ENCODE measurements at places on chromosomes 5 and 9.

GRCh38 chr5:75612901-75613300 is 1.6 kb downstream of the ANKDD1B start:
- no peak for DNase-seq

DNA sequence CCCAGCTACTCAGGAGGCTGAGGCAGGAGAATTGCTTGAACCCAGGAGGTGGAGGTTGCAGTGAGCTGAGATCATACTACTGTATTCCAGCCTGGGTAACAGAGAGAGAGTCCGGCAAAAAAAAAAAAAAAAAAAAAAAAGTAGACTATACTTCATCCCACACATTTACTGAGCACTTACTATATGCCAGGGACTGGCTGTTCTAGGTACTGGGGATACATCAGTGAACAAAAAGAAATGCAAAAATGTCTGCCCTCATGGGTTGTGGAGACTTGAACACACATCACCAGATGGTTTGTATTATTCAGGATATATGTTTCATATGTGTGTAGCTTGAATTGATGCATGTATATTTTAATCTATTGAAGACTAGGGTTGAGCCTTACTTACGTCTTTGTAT is 2.9 kb upstream of the LHFPL2 start:
- no peak for DNase-seq

DNA sequence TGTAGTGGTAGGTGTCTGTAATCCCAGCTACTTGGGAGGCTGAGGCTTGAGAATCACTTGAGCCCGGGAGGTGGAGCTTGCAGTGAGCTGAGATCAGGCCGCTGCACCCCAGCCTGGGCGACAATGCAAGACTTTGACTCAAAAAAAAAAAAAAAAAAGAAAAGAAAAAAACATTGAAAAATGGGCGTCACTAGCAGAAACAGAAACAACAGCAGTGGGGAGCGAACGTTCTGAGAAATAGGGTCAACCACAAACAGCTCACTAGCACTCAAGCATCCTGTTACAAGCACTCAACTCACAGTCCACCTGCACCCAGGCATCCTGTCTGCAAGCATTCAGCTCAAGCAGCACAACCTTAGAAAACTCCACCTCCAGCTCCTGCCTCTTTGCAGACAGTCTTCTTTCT is 17.2 kb downstream of the TRIM14 start:
- peak; percentile 73 for DNase-seq

GRCh38 chr5:172931001-172931536 is 28.2 kb upstream of the RPL26L1 start:
- DNase-seq: no peak

DNA sequence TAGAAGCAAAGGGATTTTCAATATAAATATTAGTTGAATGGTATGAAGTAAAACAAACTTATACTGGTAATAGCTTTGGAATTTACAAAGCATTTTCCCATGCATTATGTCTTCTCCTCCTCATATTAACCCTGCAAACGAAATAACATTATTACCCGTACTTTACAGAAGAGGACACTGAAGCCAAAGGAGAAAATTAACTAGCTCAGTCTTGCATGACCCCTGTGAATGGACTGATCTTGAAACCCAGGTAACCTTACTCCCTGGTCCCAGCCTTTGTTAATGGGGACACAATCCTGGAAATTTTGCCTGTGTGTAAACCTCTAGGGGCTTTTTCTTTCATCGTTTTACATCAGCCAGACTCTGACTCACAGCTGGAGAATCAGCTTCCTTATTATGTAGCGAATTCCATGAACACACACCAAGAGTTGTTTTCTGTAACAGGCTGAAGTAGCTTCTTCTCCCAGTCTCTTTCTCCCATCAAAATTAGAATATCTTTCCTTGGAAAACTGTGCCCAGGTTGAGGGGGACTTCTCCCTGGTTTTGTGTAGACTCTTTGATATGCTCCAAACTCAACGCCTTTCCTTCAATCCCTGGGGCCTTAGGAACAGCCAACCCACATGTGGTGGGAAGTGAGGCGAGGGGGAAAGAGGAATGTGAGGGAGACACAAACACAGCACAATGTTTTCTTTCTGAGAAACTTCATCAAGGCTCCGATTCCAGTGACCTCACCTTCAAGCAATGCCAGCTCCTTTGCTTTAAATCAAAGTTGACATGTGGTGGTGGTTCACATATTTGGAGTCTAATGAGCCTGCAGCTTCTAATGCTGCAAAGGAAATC is 480.9 kb upstream of the PAPPA start:
- DNase-seq: no peak

DNA sequence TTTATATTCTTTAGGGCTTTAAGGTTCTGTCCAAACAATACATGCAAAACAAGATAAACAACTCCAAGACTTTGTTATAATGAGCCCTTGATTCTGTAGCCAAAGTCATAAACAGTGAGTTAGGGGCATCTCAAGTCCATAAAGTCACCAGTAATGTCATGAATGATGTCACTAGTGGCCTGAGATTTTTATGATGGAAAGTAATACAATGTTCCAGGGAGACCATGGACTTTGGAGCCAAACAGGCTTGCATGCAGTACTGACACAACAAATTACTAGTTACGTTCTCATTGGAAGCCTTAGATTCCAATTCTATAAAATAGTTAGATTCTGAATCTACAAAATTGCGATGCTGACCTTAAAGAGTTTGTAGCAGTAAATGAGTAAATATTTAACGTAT is 280.0 kb downstream of the HINT1 start:
- no peak for DNase-seq
